OCI-M1 (cell line): ENCODE measurements at places on chromosomes 13 and 19.

- DNase-seq: no peak
Observed at GRCh38 chr19:49390131-49390928, 2.3 kb downstream of the KASH5 start.

GRCh38 chr19:19461306-19461670 lies 54.1 kb downstream of the TSSK6 start:
- DNase-seq: no peak

DNA sequence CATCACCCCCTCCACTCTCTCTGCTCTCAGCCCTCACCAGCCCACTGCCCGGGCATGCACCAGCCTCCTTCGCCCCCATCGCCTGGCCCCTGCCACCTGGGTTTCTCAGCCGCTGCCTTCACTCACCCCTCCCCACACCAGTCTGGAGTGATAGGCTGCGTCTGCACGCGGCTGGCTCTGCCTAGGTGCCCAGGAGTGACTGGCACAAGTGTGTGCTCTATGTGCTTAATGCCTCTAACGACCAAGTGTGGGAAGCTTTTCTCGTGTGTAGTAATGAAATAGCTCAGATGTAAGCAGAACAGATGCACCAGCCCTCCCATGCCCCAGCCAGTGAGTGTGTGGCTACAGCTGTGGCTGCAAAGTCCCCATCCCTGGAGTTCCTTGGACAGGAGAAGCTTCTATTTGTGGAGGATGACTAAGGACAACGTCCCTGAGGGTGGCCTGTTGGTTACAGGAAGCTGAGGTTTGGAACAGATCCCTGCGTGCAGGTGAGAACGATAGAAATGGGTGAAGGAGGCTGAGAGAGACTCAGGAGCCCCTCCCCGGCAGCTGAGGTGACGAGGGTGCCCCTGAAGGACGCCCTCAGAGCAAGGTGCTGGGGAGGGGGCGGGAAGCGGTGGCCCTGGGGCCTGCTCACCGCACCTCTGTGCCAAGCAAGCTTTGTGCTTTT lies 35.6 kb downstream of the ATP11A start:
- DNase-seq: no peak

DNA sequence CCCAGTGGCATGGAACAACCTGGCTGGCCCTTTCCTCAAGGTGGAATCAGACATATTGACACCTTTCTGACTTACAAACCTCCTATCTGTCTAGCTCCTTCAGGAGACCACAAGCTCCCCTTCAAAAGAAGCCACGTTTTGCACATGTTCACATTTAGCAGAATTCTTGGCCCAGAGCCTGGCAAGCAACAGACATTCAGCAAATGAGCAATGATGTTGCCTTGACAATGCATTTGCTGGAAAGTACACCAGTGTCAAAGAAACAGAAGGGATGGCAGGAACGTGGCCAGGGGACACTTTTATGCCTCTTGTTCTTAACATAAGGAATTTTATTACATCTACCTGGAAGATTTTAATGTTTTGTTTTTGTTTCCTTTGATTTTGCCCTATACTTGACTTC lies 85.5 kb upstream of the FGF14 start:
- DNase-seq: no peak

- DNase-seq: peak; percentile 27
Observed at GRCh38 chr13:20106742-20107141, 54.1 kb downstream of the GJA3 start.

DNA sequence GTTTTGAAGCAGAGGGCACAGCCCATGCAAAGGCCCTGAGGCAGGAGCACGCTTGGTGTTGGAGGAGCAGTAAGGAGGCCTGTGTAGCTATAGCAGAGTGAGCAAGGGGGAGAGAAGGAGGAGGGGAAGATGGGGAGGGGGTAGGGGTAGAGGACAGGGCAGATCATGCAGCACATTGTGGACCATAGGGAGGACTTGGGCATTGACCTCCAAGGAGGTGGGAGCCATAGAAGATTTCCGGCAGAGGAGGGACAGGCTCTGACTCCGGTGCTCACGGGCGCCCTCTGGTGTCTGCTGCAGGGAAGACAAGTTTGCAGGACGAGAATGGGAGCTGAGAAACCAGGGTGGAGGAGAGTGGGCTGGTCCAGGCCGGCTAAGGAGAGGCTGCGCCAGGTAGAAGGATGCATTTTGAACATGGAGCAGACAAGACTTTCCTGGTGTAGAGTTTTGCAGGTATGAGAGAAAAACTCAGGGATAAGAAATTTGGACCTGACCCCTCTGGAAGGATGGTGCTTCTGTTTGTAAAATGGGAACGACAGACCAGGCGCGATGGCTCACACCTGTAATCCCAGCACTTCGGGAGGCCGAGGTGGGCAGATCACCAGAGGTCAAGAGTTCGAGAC lies 13.7 kb upstream of the CREB3L3 start:
- DNase-seq: peak; percentile 81

GRCh38 chr19:29635963-29636362 lies 29.3 kb upstream of the PLEKHF1 start:
- DNase-seq: no peak

DNA sequence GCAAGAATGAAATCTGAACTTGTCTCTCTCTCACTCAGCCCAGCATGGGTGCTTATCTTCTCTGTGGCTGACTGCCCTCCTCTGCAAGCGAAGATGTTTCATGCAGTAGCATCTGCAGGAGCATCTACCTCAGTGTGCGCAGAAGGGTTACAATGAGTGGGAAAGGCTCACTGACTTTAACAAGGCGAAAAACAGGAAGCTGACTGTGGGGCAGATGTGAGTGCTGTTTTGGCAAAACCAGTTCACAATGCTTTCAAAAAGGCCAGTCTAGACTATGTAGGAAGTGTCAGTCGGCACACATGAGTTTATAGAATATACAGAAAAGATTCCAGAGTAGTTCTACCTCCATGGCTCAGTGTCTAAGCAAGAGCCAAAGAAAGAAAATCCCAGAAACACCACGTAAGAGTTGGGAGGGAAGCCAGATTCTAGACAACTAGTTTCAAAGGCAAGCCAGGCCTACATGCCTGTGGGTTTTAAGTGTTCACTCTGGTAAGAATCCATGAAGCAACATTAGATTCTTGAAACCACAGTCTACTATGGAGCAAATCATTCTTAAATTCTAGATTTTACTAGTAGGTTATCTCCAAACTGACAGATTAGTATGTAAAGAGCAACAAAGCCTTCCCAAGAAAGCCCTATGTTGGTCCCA lies 124.5 kb downstream of the ABCC4 start:
- no peak for DNase-seq

DNA sequence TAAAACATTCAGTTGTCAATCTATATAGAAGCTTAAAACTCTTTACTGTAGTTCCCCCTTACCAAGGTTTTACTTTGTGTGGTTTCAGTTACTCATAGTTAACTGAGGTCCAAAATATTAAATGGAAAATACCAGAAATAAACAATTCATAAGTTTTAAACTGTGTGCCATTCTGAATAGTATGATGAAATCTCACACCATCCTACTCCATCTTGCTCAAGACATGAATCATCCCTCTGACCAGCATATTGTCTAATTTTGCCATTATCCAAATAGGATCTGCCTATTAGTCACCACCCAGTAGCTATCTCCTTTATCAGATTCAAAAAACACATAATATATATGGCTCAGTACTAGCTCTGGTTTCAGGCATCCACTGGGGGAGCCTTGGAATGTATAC lies 22.4 kb downstream of the ZNF571 start:
- peak; percentile 39 for DNase-seq

- no peak for DNase-seq
Observed at GRCh38 chr19:10612499-10613119, 12.7 kb upstream of the SLC44A2 start.

DNA sequence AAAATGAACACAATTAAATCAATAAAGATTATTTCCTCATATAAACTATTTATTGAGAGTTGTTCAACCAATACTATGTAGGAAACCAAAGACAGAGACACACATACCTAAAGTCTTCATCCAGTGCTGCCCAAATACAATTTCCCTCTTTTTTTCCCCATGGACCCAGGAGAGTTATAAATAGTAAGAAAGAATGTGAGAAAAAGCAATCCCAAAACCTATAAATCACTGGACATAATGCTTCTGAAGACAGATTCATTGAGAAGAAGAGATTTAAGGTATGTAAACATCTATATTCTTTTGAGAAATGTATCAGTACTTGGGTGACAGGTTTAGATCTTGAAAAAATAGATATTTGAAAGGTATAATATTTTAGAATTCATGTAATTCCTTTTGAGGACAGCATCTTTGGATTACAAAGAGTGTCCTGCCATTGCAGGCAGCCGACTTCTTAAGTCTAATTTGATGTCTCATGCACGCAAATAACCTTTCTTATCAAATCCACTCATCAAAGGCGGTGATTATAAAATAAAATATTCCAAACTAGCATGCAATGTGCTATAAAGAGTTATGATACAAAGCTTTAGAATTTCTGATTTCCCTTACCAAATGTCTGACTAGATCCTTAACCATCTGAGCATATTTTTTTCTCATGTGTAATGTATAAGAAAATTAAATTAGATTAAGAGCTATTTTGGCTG lies 739.4 kb downstream of the LIG4 start:
- DNase-seq: no peak

DNA sequence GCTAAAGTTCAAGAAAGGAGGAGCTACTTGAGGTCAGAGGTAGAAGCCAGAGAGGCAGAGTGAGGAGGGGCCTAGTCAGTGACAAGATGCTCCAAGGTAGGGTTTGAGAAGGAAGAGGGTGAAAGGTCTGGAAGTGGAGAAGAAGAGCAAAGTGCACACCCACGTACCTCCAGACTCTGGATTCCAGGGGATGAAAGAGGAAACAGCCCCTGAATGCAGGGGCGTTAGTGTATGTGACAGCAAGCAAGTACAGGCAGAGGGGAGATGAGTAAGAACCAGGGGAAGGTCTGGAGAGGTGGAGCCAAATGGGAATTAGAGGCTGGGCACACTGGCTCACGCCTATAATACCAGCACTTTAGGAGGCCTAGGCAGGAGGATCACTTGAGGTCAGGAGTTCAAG lies 8.7 kb downstream of the RPS28 start:
- no peak for DNase-seq

DNA sequence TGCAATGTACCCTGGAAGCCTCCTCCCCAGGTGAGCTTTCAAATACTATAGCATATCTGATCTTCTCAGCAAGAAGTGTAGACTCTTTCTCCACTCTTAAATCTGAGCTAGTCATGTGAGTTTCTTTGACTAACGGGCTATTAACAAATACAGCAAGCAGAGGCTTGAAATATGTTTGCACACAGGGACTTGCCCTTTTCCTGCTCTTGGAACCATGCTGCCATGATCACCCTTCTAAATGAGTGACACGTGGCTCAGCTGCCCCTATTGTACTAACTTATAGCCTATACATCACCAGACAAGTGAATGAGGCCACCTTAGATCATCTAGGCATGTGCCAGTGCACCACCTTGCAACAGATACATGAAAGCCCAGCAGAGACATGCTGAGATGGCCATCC lies 13.3 kb upstream of the SUCLA2 start:
- DNase-seq: no peak

DNA sequence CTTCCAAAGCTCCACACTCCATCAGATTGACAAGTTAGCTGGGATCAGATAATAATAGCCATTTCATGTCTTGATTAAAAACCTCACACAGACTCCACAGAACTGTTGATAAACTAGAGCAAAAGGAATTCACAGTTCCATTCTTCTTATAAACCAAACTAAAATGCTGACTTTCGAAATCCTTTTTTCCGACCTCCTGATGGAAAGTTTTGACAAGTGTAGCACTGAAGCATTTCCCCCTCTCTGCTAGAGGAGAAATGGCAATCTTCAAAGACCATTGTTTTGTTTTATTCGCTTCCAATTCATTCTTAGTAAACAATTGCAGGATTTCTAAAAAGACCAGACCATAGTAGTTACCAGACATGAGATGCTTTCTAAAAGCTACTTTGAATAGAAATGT lies 58.8 kb downstream of the COL4A2 start:
- DNase-seq: no peak

GRCh38 chr13:45909673-45910072 lies 58.1 kb upstream of the SIAH3 start:
- DNase-seq: no peak

DNA sequence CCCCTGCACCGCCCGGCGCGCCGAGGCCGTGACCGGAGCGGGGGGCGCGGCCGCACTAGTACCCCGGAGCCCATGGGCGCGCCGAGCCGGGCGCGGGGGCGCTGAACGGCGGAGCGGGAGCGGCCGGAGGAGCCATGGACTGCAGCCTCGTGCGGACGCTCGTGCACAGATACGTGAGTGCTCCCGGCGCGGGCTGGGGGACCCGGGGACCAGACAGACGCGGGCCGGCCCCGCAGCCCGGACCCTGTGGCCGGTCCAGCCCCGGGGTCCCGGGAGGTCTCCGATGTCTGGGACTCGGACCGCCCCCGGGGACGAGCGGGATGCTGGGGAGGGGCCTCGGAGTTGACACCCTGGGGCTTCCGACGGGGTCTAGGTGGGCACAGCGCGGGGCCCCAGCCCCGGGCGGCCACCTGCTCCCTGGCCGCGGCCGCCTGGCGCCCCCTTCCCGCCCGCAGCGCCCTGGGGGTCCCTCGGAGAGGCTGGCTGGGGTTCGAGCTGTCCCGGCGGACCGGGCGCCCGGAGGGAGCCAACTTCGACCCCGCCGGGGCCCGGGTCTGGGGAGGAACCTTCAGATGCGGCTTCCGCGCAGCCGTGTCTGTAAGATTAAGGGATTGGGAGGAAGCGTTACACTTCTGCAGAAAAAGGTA lies 568 bp downstream of the ATP11A start:
- peak; percentile 57 for DNase-seq

DNA sequence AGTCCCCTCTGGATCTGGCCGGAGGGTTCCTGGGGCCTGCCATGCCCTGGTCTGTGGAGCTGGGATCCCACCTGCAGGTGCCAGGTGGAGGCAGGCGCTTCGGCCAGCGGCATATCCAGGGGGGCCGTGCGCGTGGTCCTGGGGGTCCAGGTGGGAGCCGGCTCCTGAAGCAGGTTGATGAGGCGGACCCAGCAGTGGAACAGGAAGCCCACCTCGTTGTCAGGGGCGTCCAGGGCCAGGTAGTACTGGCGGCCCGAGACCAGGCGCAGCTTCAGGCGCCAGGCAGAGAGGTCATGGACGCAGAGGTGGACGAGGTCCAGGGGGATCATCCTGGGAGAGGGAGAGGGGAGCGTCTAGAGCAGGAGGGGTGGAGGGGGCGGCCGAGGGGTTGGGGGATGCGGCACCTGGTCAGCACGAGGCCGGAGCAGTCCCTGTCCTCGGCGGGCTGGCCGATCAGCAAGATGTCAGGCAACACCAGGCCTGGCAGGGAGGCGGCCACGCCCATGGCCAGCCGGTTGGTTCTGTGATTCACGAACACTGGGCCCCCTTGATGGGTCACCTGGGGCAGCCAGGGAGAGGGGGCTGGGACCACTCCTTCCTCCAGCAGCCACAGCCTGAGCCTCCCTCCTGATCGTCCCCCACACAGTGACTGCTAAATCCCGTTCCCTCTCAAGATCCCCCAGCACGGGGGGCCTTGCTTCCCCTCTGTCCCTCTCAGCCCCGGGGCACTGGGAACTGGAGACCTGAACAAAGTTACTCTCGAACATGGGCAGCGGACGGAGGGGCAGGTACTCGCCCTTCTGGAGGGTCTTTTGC lies 678 bp downstream of the GARIN5B start:
- no peak for DNase-seq
